GM10248 (cell line): ENCODE measurements at places on chromosomes 11 and 22.

- no peak for DNase-seq
Measured at GRCh38 chr11:12098601-12099000, 11.8 kb upstream of the MICAL2 start.

DNA sequence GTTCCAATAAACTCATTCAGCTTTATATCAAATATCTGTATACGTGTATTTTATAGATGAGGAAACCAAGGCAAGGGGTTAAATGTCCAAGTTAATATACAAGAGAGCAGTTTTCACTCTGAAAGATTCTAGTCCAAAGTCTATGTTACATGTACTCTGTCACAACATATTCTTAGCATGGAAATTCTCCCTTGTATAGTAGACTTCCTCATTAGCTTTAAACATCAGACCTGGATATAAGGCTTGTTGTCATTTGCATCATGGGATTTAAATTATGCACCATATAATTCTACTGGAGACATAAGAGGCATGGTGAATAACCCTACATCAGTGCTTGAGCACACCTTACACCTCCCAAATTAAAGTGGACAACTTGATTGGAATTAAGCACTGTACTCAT is 681.9 kb upstream of the CCDC179 start:
- DNase-seq, result no peak

- DNase-seq, result no peak
Measured at GRCh38 chr11:128621601-128622501, 34.5 kb upstream of the ETS1 start.

DNA sequence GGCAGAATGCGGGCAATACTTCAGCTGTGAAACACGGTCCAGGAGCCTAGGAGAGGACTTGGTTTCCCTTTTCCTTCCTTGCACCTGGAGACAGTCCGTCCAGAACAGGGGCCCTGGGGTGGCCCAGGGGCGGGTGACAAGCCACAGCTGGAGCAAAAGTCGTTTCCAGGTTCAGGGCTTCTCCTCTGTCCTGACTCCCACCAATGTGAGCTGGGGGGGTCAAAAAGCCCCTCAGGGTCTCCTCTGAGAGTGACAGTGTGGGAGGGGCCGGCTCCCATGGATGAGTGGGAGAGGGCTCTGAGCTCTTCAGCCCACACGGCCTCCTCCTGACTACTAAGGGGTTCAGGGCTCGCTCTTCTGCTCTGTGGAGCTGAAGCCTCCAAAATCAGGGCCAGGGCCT is 20.1 kb upstream of the ARFGAP3 start:
- DNase-seq, result no peak

- no peak for DNase-seq
Measured at GRCh38 chr11:4891996-4892640, 10.4 kb downstream of the OR51T1 start.

GRCh38 chr11:20364341-20364792 is 853 bp downstream of the HTATIP2 start:
- DNase-seq, result no peak
